Thymus (tissue), 14 donors: ENCODE measurements at places on chromosomes 16 and 17. TPM values are rescaled to one million over a fixed set of nuclear protein-coding genes. Genes with fewer than 3 reads are reported as not detected.

Gene HLF
- total RNA-seq, result 0.57 TPM

Gene DNAJA2
- 65.1 TPM for total RNA-seq

Gene PTX4
- total RNA-seq, result 0.05 TPM

GRCh38 chr16:57235128-57236021 is 9.7 kb upstream of the ARL2BP start:
- DNase-seq, result no peak

GRCh38 chr17:50318501-50319285 is 27.2 kb upstream of the XYLT2 start:
- DNase-seq, result peak; percentile 20

GRCh38 chr17:57880086-57880456 is 30.2 kb upstream of the MRPS23 start:
- no peak for DNase-seq

DNA sequence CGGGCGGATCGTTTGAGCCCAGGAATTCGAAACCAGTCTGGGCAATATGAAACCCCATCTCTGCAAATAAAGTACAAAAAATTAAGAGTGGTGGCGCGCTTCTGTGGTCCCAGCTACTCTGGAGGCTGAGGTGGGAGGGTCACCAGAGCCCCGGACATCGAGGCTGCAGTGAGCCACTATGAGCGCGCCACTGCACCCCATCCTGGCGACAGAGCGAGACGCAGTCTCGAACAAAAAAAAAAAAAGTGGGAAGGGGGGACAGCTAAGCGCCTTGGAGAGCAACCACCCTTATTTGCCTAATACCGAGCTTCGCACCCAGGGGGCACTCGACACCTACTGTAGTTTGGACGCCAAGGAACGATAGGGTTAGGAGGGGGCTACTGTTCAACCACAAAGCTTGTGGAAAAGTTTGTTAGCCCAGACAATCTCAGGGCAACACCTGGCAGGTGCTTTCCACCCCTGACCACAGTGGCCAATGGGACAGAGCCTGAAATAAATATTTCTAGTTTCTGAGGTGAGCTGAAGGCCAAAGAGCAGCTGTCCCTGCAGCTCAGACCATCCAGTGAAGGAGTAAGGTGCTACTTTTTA is 847 bp upstream of the PSMC3IP start:
- DNase-seq, result no peak

DNA sequence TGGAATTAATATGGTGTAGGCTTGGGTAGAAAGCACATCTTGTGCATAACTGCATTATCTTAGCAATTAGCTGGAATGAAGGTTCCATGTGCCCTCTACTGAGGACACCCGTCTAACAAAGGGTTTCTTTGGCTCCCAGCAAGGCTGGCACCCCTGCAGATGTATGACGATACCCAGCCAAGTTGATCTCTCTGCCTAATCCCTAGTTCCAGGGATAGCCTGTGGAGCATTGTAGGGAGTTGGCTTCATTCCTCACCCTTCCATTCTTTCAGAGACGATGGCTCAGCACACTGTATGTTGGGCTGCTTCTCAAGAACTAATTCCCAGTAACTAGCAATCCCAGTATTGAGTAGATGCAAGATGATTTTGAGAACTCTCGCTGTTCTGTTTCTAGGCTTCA is 182.5 kb downstream of the SNX29 start:
- DNase-seq, result no peak
